ENCODE measurements at places on chromosomes 12 and 14. TPM values are rescaled to one million over a fixed set of nuclear protein-coding genes. Genes with fewer than 3 reads are reported as not detected.

WIF1 gene
- not detected for total RNA-seq

KLRC3 gene
- not detected for total RNA-seq

PARPBP gene
- 0.76 TPM for total RNA-seq

DNA sequence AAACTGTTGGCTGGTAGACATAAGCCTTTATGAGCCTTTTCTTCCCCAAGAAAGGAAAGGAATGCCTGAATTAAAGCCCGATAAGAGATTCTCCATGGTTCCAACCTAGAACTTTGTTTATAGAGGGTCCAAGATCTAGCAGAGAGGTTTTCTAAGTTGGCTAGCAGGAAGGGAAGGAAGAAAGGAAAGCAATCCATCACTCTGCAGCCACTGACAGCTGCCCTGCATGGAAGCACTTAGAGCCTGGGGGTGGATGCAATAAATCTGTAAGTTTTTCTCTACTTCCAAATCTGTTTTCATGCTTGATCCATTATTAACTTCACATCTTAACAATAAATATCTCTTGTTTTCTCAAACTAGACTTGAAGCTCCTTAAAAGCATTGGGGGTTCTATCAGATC is 224.4 kb downstream of the KSR2 start:
- no peak for DNase-seq

GRCh38 chr12:21472197-21472823 is 29.1 kb downstream of the RECQL start:
- DNase-seq: no peak

DNA sequence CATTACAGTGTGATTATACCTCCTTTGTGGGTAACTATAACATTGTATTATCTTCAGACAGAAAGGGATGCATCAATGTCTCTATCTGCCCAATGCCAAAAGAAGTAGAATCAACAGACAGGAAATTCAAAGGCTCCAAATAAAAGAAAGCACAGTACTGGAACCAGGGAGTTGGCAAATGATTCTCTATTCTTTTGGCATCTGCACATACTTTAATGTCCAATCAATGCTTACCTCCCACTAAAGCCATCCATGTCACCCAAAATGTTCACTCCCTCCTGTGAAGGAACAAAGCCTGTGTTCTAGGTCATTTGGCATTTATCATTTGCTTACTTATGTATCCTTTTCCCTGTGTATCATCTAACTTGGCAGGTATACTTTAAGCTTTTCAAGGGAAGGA is 36.7 kb downstream of the KIF21A start:
- no peak for DNase-seq

DNA sequence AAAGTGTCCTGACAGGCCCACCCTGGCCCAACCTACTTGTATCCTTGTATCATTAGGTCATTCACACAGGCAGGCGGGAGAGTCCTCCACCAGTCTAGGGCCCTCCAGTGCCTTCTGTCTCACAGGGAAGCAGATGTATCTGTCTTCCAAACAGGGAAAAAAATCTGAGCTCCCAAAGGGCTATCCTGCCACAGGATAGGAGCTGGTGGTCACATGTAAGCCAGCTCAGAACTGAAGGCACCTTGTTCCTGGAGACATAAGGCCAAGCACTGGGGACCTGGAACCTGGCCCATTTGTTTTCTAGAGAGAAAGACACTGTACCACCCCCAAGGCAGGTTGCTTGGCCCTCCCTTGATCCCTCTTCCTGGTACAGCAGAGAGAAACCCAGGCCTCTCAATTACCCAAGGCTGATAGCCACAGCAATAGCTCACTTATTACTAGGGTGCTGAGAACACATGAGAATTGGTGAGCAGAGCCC is 19.4 kb upstream of the PLEKHH1 start:
- no peak for DNase-seq

GRCh38 chr14:68380329-68380741 is 412.5 kb downstream of the ZFP36L1 start:
- DNase-seq: no peak
